ENCODE measurements at places on chromosomes 4 and X.

DNA sequence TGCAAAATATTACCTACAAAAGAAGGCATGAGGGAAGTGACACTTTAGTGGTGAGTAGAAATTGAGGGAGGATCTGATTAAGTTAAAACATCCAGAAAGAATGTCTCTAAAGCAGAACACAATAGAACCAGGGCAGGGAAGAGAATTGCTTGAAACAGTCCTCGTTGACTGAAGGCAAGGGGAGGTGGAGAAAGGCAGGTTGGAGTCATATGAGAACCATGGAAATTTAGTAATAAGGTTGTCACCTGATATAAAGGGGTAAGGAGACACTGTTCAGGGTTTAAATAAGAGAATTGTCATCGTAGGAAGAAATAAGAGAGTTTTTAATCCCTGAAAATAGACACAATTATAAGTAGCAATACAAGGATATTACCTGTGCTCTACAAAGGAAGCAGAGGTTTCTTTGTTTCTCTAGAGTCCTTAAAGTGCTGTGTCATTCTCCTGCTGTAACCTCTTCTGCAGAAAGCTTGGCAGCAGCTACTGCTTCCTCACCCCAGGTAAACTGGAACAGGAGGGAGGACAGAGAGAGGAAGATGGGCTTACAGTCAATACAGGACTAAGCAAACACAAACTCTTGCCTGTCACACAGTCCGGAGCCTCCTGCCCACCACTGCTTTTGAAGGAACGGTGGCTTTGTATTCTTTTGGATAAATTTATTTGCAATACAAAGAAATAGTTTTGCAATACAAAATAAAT lies 258.4 kb downstream of the PPARGC1A start:
- H3K36me3 ChIP-seq: no peaks in the 10 kb centered on the region
- H3K4me3 ChIP-seq: no peak overlapping the region
- no peak overlapping the region for H3K27ac ChIP-seq

- H3K4me3 ChIP-seq: no peak overlapping the region
- no peaks in the 10 kb centered on the region for H3K27me3 ChIP-seq
- no peak for DNase-seq
- H3K4me1 ChIP-seq: no peaks in the 10 kb centered on the region
These were observed 229.3 kb downstream of the IDS start for GRCh38 chrX:149275836-149276235.

DNA sequence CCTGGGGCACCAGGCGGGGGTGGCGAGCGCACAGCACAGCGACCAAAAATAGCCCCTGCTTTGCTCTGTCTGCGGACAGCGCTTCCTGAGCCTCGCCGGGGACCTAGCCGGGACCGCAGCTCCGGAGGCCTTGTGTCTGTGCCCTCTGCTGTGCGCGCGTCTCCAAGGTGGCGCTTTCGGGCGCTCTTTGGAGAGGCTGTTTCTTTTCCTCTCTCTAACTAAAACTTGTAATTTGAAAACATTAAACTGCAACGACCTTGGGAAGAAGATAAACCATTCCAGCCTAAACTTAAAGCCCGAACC lies 3.4 kb downstream of the ARX start:
- no peaks in the 10 kb centered on the region for H3K4me1 ChIP-seq
- H3K27ac ChIP-seq: no peak overlapping the region
- no peak overlapping the region for H3K4me3 ChIP-seq
- H3K36me3 ChIP-seq: no peaks in the 10 kb centered on the region
- DNase-seq: no peak
- H3K27me3 ChIP-seq: no peaks in the 10 kb centered on the region

DNA sequence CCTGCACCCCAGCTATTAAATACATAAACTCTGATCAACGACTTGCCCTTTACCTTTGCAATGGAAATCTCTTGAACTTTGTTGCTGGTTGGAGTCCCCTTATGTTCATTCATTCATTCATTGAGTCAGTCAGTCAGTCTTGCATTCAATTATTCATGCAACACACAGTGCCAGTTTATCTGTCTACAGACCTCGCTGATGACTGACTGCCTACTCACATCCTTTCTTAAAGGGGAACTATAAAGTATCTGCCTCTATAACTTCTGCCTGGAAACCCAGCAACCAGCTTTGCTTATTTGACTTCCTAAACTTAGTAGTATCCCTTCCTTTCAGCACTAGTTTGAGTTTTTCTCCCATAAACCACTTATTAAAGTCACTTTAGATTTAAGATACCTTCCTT lies 620.8 kb upstream of the ADGRL3 start:
- H3K4me3 ChIP-seq: no peak overlapping the region
- H3K27ac ChIP-seq: no peak overlapping the region
- DNase-seq: no peak
- no peaks in the 10 kb centered on the region for H3K4me1 ChIP-seq
- no peaks in the 10 kb centered on the region for H3K27me3 ChIP-seq

- no peak for DNase-seq
- H3K4me1 ChIP-seq: no peaks in the 10 kb centered on the region
- H3K27me3 ChIP-seq: no peaks in the 10 kb centered on the region
- H3K36me3 ChIP-seq: no peaks in the 10 kb centered on the region
These were observed 12.5 kb upstream of the SPATA4 start for GRCh38 chr4:176207839-176208238.

DNA sequence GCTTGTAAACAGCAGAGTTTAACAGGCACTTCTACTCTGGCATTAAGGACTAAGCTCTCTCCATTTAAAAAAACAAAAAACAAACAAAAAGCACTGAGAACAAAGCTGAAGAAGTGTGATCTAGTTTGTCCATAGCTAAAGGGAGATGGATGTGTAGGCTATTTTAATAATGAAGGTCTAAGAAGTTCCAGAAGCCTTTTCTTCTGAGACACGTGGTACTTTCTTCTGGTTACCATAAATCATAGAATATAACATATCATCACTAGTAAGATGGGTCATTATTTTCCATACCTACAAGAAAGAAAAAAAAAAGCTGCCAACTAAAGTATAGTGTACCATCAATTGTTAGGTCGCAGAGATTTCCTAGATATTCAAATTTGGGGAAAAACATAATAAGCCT lies 722 bp upstream of the NBDY start:
- no peak for DNase-seq
- no peaks in the 10 kb centered on the region for H3K4me1 ChIP-seq
- no peaks in the 10 kb centered on the region for H3K27me3 ChIP-seq
